ENCODE measurements at places on chromosomes 5 and 9.

DNA sequence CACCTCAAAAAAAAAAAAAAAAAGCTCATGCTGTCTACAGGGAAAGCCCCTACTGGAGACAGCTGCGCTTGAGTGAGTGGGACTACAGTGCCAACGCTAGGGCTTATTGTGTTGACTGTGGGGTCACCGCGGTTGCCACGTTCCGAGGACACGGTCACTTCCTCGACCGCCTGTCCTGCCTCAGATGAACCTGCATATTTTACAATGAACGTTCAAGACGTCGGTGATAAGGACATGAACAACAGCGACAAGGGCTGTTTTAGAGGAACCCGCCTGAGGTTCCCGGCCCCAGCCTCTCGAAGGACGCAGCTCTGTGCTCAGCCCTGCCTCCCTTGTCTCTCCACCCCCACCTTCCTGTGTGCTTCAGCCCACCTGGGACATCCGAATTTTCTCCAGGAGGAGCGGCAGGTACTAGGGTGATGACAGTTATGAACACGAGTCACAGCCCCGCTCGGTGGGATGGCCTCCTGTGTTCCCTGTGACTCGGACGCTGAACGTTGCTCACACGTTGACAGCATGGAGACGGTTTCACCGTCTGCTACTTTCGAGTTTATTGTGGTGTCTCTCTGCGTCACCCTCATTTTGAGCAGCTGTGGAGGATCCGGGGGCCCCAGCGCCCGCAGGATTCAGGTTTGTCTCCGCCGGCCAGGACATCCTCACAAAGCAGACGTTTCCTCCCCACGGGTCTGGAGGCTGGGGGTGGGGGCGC is 11.3 kb upstream of the DIPK1B start:
- DNase-seq: peak; percentile 81

DNA sequence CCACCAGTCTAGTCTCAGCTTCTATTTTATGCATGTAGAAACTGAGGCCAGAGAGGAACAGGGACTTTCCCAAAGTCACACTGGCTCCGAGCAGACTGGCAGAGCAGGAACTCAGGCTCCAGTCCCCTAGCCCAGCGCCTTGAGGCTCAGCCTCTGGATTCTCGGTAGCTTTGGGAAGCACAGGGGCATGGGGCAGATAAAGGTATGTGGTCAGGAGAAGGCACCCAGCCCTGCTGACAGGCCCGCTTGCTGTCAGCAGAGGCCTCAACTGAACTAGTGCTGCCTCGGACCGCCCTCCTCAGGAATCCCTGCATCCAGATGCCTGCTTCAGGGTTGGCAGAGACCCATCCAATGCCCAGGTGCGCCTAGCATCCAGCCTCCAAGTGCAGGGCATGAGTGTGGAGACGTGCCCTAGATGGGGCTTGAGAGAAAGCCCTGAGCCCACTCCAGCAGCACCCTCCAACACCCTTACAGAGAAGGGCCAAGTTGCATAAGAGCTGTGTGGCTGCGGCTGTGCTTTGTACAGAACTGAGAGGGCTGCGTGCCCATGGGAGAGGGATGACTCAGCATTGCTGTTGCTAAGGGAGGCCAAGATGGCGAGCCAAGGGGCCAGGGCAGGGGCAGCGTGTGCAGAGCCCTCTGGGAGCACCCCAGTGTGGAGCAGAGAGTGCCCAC is 168.6 kb downstream of the MACROH2A1 start:
- no peak for DNase-seq

GRCh38 chr5:75324791-75325190 is 12.2 kb upstream of the HMGCR start:
- DNase-seq: peak; percentile 32

DNA sequence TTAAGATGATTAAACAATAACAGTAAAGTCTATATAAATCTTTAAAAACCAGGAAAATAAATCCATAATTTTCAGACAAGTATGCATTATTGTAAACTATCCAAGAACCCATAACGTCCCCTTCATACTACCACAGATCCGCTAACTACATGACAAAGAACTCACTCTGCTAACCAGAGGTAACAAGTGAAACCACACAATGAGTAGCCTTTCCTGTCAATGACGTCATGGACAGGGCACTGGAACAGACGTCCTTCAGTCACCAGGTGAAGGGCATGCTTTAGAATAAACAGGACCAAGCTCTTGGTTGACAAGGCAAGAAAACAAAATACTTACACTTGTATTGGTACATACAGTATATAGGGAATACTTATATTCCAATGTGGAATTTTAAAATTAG is 45.2 kb downstream of the RNF130 start:
- no peak for DNase-seq

DNA sequence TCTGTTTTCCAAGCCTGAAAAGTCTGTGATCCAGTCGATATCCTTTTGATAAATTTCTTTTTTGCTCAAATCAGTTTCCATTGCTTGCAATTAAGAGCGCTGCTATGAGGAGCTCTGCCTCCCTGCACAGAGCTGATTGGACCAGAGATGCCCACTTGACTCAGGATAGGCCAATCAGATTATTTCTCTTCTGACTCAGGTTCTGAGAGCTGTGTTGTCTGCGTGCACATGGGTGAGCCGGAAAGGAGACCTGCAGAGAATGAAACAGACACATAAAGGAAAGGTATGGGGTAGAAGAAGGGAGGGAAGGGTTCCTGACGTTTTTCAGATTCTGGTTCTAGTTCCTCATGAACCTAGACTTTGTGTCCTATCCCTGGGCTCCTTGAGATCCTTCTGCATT is 15.8 kb upstream of the FABP6 start:
- no peak for DNase-seq

GRCh38 chr9:3696368-3696767 is 170.6 kb upstream of the RFX3 start:
- no peak for DNase-seq

GRCh38 chr5:151384106-151384505 is 36.7 kb upstream of the SLC36A2 start:
- no peak for DNase-seq

- no peak for DNase-seq
These were observed 93.5 kb downstream of the PPP2R2B start for GRCh38 chr5:146785065-146785464.

DNA sequence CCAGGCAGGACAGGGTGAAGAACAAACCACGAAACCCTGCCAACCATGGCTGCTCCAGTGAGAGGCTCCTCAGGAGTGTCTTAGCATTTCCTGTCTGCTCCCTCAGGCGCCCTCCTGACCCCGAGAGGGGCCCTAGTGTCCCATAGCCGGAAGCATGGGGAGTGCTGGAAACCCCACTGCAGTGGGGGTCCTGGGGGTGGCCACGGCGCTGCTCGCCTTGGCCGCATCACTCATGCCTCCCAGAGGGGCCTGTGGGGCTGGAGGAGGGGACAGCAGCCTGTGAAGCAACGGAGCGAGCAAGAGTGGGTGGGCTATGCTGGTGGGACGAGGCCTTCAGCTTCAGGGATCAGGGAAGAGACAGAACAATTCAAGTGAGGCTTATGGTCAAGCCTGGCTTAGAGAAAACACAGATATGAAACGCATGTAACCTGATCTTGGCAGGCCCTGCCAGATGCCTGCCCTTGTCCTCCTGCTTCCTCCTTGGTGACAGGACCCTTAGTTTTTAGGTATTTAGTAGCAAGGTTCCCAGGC is 219.1 kb downstream of the FANCC start:
- DNase-seq: no peak

- DNase-seq: no peak
These were observed 223.0 kb upstream of the GRIA1 start for GRCh38 chr5:153267506-153267905.

- DNase-seq: no peak
These were observed 79.1 kb upstream of the CPEB4 start for GRCh38 chr5:173809014-173809413.
